ENCODE measurements at places on chromosomes 12 and 14.

- H3K27ac ChIP-seq = no peak overlapping the region
- H3K36me3 ChIP-seq = no peaks in the 10 kb centered on the region
- no peaks in the 10 kb centered on the region for H3K27me3 ChIP-seq
These were observed 187.3 kb upstream of the RMST start for GRCh38 chr12:97275256-97275655.

GRCh38 chr14:25658988-25659387, 609.0 kb upstream of the STXBP6 start:
- no peak overlapping the region for H3K27ac ChIP-seq
- DNase-seq = no peak
- H3K27me3 ChIP-seq = no peaks in the 10 kb centered on the region
- H3K4me1 ChIP-seq = no peaks in the 10 kb centered on the region
- no peak overlapping the region for H3K4me3 ChIP-seq

- DNase-seq = no peak
- no peaks in the 10 kb centered on the region for H3K27me3 ChIP-seq
- H3K4me3 ChIP-seq = no peak overlapping the region
- H3K4me1 ChIP-seq = peaks cover 9% of the 10 kb centered on the region
- H3K36me3 ChIP-seq = peaks cover 30% of the 10 kb centered on the region
These were observed 11.0 kb downstream of the LETMD1 start for GRCh38 chr12:51059086-51059485.

DNA sequence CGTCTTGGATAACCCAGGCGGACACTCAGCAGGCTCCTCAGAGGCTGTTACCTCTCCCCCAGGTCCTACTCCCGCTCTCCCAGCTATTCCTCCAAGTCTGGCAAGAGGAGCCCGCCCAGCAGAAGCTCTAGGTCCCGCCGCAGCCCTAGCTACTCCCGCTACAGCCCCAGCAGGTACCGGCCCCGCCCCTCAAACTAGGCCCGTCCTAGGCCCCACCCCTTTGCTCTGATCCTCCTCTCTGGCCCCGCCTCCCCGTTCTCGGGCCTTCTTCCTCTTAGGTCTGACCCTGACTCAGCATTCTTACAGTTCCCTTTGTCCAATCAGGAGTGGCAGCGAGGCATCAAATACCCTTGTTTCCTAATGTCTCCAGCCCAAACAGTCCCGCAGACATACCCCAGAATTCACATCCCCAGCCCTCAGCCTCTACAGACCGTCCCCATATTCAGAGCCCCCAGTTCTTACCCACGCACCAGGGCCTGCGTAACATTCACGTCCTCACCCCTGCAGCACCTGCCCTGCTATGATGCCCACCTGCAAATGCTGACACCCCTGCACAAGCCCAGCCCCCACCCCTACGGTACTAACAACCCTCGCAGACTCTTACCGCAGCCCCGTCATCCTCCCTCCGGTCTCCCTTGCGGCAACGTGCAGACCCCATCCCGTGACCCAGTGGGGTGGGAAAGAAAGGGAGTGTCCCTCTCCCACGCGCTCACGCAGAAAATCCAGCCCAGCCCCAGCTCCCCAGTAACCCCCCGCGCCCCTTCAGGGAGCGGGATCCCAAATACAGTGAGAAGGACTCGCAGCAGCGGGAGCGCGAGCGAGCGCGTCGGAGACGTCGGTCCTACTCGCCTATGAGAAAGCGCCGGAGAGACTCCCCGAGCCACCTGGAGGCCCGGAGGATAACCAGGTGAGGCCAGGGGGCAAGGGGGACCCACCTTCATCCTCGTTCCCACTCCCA, 25.0 kb upstream of the HSPB8 start:
- peaks cover 7% of the 10 kb centered on the region for H3K27me3 ChIP-seq
- no peak for DNase-seq
- no peak overlapping the region for H3K4me3 ChIP-seq
- no peak overlapping the region for H3K27ac ChIP-seq
- no peaks in the 10 kb centered on the region for H3K4me1 ChIP-seq

DNA sequence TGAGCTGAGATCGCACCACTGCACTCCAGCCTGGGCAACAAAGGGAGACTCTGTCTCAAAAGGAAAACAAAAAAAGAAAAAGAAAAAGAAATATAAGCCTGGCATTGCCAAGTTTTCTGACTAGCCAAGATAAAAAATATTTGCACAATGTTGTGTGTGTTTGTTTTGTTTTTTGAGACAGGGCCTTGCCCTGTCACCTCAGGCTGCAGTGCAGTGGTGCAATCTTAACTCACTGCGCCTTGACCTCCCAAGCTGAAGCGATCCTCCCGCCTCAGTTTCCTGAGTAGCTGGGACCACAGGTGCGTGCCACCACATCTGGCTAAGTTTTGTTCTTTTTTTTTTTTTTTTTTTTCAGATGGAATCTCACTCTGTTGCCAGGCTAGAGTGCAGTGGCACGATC, 5.5 kb upstream of the C12orf43 start:
- no peak overlapping the region for H3K4me3 ChIP-seq
- DNase-seq = no peak

All from HFFc6 (cell line).